Activated CD4-positive, alpha-beta T cell treated with anti-CD3 and anti-CD28 coated beads for 4 hours (primary cell): ENCODE measurements at places on chromosomes 13 and 19.
A peak's percentile ranks its signal among the peaks of the same experiment; 100 is the strongest.

- DNase-seq, result no peak
Observed at GRCh38 chr13:22915442-22916082, 265.2 kb upstream of the SGCG start.

GRCh38 chr19:16970821-16971220 is 55.8 kb downstream of the CPAMD8 start:
- no peak for DNase-seq

DNA sequence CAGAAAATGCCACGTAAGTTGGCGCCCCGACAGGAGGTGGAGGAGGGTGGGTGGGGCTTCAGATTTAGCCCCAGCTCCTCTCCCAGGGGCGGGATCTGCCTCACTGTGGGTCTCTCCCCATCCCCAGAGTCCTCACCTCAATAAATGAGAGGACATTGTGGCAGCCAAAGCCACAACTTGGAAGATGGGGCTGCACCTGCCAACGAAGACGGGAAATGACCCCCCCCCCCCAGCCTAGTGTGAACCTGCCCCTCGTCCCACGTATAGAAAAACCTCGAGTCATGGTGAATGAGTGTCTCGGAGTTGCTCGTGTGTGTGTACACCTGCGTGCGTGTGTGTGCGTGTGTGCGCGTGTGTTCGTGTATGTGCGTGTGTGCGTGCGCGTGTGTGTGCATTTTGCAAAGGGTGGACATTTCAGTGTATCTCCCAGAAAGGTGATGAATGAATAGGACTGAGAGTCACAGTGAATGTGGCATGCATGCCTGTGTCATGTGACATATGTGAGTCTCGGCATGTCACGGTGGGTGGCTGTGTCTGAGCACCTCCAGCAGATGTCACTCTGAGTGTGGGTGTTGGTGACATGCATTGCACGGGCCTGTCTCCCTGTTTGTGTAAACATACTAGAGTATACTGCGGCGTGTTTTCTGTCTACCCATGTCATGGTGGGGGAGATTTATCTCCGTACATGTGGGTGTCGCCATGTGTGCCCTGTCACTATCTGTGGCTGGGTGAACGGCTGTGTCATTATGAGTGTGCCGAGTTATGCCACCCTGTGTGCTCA is 1.5 kb upstream of the TRAPPC5 start:
- peak; percentile 79 for DNase-seq

- DNase-seq, result no peak
Observed at GRCh38 chr19:31716826-31717225, 367.6 kb upstream of the TSHZ3 start.

GRCh38 chr19:28578208-28578607 is 634.7 kb downstream of the UQCRFS1 start:
- no peak for DNase-seq

GRCh38 chr19:41886761-41887710 is 4.1 kb downstream of the ARHGEF1 start:
- DNase-seq, result peak; percentile 52

GRCh38 chr13:95870421-95870820 is 182.8 kb downstream of the UGGT2 start:
- DNase-seq, result no peak

GRCh38 chr13:37870895-37871550 is 1.5 kb upstream of the TRPC4 start:
- no peak for DNase-seq

GRCh38 chr13:80047406-80047805 is 293.5 kb downstream of the SPRY2 start:
- no peak for DNase-seq

DNA sequence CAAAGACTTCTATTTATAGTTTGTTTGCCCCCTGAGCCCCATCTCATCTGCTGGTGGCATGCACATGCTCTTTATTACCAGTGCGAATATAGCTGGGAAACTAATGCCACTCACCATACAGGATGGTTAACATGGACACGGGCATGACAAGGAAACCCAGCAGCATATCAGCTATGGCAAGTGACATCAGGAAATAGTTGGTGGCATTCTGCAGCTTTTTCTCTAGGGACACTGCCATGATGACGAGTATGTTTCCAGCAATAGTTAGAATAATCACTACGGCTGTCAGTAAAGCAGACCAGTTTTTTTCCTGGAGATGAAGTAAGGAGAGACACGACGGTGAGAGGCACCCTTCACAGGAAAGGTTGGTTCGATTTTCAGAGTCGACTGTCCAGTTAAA is 1.5 kb downstream of the HTR2A start:
- no peak for DNase-seq
